ENCODE measurements at places on chromosomes 11 and 22.

GRCh38 chr11:118311518-118311917, 7.0 kb downstream of the CD3E start:
- DNase-seq: no peak

GRCh38 chr22:31538815-31539214, 42.5 kb downstream of the SFI1 start:
- no peak for DNase-seq

DNA sequence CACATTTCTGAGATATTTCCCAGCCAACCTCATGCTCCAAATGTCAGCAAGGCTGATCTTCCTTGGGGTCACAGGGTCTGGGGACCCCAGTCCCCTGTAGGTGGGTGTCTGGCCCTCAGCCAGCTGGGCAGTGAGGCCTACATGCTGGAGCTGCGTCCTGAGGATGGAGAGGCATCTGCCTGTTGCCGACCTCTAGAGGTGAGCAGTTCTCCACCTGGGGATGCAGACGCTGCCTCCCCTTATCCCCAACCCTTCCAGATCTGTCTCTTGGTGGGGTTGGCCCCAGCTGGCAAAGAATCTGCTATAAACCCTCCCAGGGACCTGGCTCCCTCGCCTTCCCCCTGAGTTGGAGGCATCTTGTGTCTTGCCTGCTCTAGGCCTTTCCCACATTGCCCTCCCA, 79.6 kb downstream of the PKNOX2 start:
- DNase-seq: no peak

DNA sequence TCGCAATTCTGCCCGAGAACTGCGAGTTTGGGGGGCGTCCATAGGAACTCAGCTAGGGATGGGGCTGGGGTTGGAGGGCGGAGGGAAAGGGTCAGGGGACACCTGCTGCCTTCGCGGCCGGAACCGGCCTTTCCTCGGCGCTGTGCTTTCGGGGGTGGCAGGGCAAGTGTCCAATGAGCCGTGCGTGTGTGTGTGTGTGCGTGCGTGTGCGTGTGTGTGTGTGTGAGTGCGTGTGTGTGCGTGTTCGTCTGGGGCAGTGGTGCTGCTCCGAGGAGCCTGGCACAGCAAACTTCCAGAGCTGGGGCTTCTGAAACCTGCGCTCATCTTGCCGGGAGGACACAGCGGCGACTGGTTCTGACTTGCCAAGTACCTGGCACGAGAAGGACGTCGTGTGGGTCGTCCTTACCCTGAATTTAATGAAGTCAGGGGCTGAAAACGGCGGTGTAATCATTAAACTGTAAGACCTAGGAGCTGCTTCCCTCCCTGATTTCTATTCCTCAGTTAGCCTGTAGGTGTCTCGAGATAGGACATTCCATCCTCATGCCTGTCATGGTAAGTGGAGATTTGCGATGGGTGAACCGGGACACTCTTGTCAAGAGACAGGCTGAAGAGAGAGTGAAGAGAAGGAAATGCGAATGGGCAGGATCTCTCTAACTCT, 27.0 kb upstream of the AMOTL1 start:
- DNase-seq: peak; percentile 61

DNA sequence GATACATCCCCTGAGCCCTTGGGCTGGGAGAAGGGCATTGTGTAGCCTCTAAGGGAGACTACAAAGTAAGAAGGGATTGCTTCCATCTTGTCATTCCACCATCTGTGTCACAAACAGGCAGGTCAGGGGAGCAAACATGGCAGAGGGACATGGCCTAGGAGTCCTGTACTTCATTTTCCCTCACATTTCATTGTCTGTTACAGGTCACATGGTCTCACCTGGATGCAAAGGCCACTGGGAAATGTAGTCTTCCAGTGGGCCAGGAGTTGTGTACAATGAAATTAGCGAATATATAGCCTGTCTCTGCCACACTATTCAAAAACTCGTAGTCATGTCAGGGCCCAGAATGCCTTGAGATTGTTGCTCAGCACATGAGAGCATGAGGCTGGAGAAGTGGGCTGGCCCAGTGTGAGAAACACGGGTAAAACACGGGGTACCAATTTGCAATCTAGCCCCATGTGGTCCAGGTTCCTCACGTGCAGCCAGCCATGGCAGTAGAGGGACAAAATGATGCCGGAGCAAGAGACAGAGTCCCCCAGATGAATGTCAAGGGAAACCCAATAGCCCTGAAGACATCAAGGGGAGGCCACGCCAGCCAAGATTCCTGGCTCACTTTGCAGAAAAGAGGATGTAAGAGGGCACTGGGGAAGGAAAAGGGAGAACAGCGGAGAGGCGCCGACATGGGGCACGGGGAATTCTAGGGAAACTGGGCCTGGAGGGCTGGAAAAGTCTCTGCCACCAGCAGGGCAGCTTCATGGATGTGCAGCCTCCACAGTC, 47.7 kb upstream of the EMID1 start:
- DNase-seq: no peak

- DNase-seq: no peak
These were observed 44.4 kb downstream of the KMT5B start for GRCh38 chr11:68168694-68169093.

GRCh38 chr11:27085605-27086004, 45.0 kb downstream of the BBOX1 start:
- DNase-seq: no peak

GRCh38 chr11:74157169-74157568, 13.6 kb downstream of the C2CD3 start:
- peak; percentile 50 for DNase-seq

GRCh38 chr22:27407369-27407985, 394.1 kb downstream of the MN1 start:
- no peak for DNase-seq

DNA sequence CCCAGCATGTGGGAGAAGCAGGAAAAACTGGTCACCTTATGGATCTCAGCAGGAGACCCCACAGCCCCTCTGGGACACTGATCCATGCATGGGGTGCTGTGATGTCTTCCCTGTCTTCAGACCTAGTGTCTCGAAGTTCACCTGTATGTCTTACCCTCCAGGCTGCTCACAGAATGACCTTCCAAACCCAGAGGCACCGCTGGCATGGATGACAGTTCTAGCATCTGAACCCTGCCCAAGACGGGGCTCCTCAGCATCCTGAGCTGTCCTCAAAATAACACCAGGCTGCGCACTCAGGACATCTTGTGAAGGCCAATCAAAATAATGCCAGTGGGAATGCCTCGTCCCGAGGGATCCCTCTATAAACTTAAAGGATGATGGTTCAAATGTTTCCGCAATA, 824.9 kb downstream of the TBC1D22A start:
- DNase-seq: no peak

GRCh38 chr22:46739094-46739870, 1.2 kb upstream of the CERK start:
- DNase-seq: peak; percentile 39

DNA sequence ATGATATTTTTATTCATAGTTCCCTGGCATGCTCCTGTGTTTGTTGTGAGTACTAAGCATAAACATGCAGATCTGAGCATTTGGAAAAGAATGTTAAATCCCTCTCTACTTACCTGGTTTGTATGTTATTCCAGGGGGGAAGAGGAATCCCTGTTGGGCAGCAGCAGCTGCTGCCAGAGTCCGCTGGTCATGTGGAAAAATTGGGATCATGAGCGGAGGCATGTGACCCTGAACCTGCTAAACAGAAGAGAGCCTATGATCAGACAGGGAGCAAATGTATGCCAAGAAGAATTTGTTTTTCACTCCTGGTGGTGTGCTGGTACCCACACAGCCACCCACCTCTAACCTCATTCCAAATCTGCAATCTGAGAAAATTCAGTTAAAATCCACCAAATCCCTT, 244.7 kb downstream of the SOX6 start:
- no peak for DNase-seq

DNA sequence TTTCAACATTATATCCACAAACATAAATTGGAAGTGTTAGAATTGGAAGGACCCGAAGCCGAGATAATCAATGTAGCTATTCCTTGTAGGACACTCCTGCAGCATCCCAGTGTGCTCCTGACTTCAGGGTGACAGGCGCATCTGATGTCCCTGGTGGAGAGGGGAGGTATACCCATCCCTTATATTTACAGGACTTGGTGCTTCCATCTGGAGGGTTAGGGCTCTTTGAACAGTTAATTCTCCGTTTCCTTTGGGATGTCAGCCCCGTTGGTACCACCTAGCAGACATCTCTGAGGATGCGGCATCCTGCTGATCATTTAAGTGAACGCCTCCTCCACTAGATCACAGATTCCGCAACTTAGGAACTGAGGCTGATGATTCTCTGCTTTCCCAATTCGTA, 451.3 kb downstream of the OPCML start:
- DNase-seq: no peak

All from fibroblast of upper back skin (primary cell).